ENCODE measurements at places on chromosomes 11 and 22.
A peak's percentile ranks its signal among the peaks of the same experiment; 100 is the strongest.

DNA sequence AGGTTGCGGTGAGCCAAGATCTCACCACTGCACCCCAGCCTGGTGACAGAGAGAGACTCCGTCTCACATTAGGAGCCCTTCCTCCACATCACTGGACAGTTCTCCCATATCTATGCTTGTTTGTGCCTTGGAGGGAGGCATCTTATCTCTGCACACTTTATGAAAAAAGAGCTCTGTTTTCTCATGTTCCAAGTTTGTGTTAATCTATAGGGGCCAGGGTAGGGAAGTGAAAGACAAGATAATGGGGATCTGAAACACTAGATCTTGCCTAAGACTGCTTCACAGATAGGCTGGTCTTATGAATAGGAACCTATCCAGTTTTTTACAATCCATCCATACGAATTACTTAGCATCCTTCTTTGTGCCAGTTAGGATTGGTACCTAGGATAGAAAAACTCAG lies 17.1 kb downstream of the OR6Q1 start:
- no peak for DNase-seq

- no peak for DNase-seq
Observed at GRCh38 chr11:120280600-120281051, 40.7 kb downstream of the POU2F3 start.

- no peak for DNase-seq
Observed at GRCh38 chr11:128624269-128625175, 37.2 kb upstream of the ETS1 start.

DNA sequence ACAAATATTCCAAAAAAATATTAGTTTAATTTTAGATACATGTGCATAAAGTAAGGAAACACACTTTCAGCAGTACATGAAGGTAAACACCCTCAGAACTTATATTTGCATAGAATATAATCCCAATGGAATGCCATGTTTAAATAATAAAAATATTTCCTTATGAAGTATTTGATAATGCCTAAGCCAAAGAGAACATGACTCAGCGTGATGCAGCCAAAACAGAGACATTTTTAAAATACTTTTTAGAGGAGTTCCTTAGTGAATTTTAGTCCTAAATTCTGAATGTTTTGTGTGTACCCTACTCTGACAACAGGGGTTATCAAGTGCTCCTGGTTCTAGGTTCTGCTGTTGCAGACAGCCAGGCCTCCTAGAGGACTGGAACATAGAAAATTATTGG lies 39.1 kb upstream of the POU2AF2 start:
- DNase-seq = no peak

DNA sequence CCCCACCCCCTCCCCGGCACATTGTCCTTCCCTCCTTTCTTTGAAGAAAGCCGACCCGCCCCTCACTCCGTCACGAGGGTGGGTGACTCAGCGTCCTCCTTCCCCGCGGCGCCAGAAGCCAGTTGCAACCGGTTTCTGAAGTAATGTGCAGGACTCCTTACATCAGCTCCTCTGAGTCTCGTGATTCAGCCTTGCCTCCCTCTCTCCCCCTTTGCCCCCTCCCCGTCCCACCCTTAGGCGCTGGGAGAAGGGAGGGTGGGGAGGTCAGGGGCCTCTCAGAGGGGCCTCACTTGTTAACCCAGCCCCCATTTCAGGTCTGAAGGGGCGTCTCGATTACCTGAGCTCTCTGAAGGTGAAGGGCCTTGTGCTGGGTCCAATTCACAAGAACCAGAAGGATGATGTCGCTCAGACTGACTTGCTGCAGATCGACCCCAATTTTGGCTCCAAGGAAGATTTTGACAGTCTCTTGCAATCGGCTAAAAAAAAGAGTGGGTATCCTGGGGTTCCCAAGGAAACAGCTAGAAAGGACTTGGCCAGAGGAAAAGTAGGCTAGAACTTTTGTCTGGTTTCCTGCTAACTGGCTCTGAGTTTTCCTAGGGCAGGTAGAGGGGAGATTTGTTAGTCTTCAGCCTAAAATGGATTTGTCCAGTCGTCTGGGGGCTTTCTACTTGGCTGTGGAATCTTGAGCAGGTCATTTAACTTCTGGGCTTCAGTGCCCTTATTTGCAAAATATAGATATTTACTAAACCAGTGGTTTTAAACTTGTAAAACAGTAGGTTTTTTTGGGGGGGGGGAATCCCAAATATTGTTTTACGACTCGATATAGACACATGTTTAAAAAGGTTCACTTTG lies 1.1 kb downstream of the SLC3A2 start:
- peak; percentile 90 for DNase-seq

DNA sequence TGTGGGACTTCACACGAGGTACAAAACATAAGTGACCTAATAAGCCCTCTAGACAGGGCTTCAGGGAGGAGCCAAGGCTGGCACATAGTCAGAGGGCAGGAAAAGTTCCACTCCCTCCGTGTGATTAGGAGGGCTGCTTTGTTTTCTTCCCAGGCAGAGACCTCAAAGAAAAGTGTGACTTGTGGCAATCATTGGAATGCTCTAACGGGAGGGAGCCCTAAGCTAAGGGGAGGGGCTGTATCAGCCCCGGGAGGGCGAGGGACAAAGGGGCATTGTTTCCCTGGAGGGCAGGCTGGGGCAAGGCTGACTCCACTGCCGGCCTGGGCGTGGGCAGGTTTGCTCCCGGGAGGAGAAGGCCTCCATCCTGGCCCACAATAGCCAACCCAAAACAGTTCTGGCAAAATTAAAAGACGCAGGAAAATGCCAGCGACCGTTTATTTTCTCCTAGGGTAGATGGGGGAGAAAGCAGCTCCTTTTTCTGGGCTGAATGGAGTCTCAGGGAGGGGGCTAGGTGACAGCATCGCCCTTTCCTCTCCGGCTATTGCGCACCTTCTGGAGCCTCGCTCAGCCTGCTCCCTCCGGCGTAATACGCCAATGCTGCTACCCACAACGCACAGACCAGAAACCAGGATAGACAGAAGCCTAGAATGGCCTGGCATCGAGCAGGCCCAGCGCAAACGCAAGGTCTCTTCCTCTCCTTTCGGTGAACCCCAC lies 60.2 kb downstream of the ENDOD1 start:
- DNase-seq = peak; percentile 51

DNA sequence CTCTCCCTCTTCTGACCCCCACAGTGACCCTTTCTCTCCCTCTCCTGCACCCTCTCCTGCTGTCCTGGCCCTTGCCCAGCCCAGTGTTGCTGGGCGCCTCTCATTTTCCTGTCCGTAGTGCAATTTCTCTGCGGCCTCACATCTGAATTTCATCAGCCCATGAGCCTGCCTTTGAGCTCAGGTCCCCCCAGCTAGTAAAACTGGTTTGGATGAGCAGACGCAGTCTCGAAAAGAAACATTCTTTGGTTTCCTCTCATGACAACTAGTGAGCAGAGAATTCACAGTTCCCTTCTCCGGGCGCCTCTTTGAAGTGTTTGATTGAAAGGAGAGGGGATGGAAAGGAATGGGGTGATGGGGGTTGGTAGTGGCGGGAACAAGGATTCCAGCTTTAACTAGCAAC lies 126.0 kb upstream of the CADM1 start:
- no peak for DNase-seq

GRCh38 chr11:61080526-61080925 lies 21.8 kb upstream of the CD5 start:
- DNase-seq = no peak

- no peak for DNase-seq
Observed at GRCh38 chr11:75894036-75894585, 79.1 kb downstream of the UVRAG start.

GRCh38 chr11:63535734-63536133 lies 874 bp upstream of the PLAAT4 start:
- no peak for DNase-seq

- DNase-seq = no peak
Observed at GRCh38 chr11:34754171-34754823, 133.4 kb downstream of the EHF start.

- DNase-seq = peak; percentile 73
Observed at GRCh38 chr11:134800826-134801225, 388.8 kb upstream of the B3GAT1 start.

- no peak for DNase-seq
Observed at GRCh38 chr22:31533374-31533773, 37.0 kb downstream of the SFI1 start.

DNA sequence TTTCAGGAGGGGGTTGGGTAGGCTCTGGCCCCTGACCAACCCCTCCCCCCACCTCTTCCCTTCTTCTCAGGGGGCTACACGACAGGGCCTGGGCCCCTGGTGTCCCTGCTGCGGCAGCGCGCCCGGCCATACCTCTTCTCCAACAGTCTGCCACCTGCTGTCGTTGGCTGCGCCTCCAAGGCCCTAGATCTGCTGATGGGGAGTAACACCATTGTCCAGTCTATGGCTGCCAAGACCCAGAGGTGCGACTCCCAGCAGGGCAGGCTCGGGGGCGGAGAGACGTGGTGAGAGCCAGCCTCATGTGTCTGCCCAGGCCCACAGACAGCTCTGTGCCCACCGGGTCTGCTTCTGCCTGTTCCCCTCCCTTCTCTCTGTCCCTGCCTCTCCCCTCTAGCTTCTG lies 7.6 kb upstream of the GALR3 start:
- no peak for DNase-seq

- DNase-seq = peak; percentile 69
Observed at GRCh38 chr22:29205594-29206371, at the start of gene EMID1. Gene EMID1 (plus strand): TSS chr22:29205896. CDS start chr22:29206039, 143 bp downstream.

GRCh38 chr22:48893288-48894063 lies 934.2 kb downstream of the BRD1 start:
- no peak for DNase-seq

GRCh38 chr22:17318817-17319216 lies 50.4 kb upstream of the CECR2 start:
- DNase-seq = no peak

DNA sequence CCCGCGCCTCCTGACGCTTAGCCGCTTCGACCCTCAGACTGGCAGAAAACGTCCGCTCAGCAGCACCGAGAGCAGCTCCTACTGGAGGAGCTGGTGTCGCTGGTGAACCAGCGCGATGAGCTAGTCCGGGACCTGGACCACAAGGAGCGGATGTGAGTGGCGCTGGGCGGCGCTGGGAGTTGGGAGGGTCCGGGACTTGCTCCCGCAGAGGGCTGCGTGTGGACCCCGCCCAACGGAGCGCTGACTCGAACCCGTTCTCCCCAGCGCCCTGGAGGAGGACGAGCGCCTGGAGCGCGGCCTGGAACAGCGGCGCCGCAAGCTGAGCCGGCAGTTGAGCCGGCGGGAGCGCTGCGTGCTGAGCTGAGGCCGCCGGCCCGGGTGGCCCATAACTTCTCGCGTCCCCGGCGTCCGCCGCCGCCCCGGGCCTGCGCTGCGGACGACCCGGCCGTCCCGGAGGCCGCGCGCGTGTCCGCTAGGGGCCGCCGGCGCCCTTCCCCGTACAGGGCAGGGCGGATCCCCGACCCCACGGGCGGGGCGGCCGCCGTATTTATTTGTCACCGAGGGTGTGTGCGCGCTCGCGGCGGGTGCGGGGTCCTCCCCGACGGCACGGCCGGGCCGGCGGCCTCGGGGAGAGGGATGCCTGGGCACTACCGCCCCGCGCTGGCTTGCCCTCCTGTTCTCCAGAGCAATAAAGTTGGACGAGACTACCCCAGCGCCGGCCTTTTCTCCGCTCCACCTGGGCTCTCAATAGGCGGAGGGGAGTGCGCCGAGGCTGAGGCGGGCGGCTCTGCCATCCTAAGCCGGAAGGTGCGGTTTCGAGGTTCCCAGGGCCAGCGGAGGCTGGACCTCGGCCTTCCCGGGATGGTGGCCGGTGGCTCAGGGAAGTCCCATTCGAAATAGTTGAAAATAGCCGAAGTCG lies 3.4 kb downstream of the KCNK7 start:
- peak; percentile 65 for DNase-seq

- DNase-seq = no peak
Observed at GRCh38 chr22:35547987-35548721, 7.5 kb downstream of the RASD2 start.

DNA sequence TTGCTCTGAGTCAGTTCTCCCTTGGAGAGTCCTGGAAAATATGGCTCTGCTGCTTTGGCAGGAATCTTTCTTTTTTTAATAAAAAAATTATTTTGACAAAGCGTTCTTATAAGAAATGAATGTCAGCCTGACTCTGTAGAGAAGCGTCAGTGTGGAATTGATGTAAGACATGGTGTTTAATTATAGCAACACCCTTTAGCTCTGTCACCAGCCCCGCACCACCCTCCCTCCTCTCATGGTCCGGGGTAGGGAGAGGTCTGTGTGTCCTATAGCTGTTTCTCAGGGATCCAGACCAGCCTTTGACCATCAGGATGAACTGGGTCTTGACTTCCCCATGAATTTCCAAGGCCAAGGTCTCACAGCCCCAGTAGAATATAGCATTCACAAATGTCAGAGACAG lies 120.6 kb downstream of the CHST1 start:
- no peak for DNase-seq

DNA sequence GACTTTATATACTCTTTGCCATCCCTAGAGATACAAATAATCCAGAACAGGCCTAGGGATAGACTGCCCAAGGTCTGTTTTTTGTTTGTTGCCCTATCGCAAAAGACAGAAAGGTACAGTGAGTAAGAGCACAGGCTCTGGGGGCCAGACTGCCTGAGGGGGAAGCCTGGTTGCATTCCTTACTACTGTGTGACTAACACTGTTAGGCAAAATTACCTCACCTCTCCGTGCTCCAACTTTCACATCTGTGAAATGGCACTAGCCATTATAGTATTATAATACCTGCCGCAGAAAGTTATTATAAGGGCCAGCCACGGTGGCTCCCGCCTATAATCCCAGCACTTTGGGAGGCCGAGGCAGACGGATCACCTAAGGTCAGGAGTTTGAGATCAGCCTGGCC lies 14.5 kb downstream of the SLC35F2 start:
- DNase-seq = no peak

DNA sequence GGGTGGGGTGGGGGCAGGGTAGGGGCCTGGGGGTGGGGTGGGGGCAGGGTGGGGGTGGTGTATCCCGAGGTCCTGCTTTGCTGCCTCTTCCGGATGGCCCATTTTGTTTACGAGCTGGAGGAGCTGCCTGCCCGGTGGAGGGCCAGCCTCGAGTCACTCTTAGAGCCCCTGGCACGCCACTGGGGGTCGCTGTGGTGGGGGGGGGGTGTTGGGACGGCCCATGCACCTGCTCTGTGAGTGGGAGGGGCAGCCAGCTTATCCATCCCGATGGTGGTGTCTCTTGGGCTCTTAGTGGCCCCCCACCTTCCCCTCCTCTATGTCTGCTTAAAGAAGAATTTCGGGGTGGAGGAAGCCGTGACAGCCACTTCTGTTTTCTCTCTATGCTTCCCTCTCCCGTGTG lies 24.6 kb downstream of the MRGPRD start:
- peak; percentile 49 for DNase-seq

- no peak for DNase-seq
Observed at GRCh38 chr11:76337923-76338322, 43.0 kb downstream of the THAP12 start.

DNA sequence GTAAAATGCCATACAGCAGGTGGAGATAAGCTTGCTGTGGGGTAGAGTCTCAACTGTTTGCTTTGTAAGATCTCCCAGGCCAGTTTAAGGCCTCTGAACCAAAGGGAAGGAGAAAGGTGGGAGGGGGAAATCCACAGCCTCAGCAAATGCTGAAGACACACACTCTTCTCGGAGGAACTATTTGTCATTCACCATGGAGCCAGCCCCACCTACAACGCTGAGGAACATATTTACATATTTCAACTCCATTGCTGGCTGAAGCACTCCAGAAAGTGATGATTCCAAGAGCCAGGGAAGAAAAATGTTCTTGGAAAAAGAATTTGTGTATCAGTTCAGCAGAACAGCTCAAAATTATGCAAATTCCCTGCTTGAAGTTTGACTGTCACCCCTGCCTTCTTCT lies 6.5 kb downstream of the TENM4 start:
- DNase-seq = no peak

- DNase-seq = no peak
Observed at GRCh38 chr22:30308518-30309230, 18.1 kb downstream of the TBC1D10A start.

- no peak for DNase-seq
Observed at GRCh38 chr11:70103256-70103975, 25.3 kb downstream of the ANO1 start.

- no peak for DNase-seq
Observed at GRCh38 chr22:45225732-45226502, 14.8 kb downstream of the KIAA0930 start.
